ENCODE measurements at places on chromosomes 2 and 18. TPM values are rescaled to one million over a fixed set of nuclear protein-coding genes. Genes with fewer than 3 reads are reported as not detected.

INPP5D gene
- total RNA-seq = 11.4 TPM

GRCh38 chr2:237714690-237715458 lies 83.7 kb upstream of the RBM44 start:
- no peak for DNase-seq

GRCh38 chr2:25251422-25252273 lies 83.3 kb upstream of the POMC start:
- no peak for DNase-seq

- no peak for DNase-seq
Observed at GRCh38 chr2:1823187-1824169, 79.2 kb upstream of the PXDN start.

- peak; percentile 35 for DNase-seq
Observed at GRCh38 chr2:42876326-42876751, 84.0 kb upstream of the HAAO start.

OSBPL6 gene
- total RNA-seq = 18.8 TPM

DNA sequence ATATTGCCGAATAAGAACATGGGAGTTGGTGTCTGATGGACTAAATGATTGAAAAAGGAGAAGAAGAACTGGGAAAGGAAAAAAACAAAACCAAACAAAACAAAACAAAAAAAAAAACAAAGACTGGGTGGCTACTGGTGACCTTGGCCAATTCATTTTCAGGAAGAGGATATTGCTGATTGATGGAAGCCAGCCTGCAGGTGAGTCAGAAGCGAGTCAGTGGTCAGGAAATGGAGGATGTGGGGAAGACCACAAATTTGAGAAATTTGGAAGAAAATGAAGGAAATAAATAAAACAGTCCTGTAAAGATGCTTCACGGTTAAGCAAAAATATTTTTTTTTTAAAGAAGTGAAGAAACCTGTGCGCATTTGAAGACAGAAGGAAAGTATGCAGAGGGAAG lies 296.9 kb downstream of the ZNF521 start:
- no peak for DNase-seq

LDLRAD4 gene
- 43.9 TPM for total RNA-seq

DNA sequence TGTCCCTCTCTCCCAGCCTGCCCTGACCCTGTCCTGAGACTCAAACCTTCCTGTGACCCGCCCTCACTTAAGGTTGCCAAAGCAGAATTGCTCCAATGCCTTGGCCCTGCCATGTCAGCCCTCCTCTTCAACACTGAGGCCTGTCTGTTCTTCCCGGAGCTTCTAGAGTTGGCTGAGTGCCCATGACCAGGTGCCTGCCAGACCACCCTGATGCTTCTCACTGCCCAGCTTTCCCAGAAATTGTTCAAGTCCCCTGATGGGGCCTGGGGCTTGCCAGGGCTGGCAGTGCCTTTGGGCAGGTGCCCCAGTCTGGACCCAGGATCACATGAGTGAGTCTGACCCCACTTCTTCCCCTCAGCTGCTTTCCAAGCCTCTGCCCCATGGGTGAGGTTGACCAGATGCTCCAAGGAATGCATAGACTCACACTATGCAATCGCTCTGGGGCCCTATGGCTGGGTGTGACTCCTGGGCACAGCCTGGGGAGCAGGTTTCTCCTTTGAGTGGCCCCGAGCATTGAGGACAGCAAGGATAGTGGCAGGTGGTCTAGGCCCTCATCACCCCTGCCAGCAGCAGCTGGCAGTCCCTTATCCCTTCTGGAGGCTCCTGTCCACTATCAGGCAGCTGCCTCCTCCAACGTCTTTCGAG lies 3.1 kb upstream of the INPP5D start:
- no peak for DNase-seq

DNA sequence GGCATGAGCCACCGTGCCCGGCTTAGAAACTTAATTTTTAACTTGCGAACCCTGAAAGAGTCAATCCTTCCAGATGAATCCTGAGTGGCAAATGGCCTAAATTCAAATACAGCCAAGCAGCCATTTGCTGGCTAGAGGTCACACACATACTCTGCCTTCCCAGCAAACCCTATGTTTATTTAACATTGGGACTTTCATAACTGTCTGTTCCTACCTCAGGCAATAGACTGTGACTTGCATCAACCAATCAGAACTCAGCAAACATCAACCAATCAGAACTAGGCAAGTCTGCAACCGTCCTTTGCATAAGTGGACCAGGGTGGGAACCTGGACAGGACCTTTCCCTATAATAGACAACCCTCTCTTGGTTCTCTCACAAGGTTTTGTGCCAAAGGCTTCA lies 127.5 kb downstream of the DTNB start:
- DNase-seq = no peak

DNA sequence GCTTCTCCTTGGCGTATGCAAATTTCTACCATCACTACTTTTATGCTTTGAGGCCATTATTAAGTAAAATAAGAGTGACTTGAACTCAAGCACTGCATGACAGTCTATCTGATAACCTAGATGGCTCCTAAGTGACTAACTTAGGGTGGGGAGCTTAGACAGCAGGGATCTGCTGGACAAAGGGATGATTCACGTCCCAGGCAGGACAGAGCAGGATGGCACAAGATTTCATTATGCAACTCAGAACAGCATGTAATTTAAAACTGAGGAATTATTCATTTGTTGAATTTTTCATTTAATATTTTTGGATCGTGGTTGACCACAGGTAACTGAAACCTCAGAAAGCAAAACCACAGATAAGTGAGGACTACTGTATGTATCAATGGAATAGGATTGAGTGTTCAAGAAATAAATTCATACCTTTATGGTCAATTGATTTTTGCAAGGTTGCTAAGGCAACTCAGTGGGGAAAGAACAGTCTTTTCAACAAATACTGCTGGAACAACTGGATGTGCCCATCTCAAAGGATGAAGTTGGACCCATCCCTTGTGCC lies 115.3 kb downstream of the MBD2 start:
- no peak for DNase-seq

KCTD1 gene
- total RNA-seq = 27.9 TPM

DNA sequence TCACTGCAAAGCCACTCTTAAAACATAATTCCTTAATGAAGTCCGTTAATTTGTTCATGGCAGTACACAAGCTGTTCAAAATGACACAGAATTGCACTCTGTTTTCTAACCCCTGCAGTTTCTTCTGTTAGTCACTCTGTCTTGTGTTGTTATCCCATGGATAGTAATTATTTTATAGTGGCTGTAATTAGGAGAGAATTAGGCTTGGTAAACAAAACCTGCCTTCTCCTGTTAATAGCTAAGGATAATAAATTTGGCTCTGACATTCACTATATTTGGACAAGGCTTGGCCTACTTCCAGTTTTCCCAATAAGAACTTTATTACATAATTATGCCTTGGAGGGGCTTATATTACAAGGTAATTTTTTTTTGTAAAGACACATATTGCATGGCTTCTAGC lies 330.3 kb upstream of the FIGN start:
- no peak for DNase-seq

GRCh38 chr2:240155048-240155744 lies 14.7 kb upstream of the OTOS start:
- peak; percentile 92 for DNase-seq
